ENCODE measurements at places on chromosomes 3 and 15.

GRCh38 chr3:50341996-50342650 is 1.5 kb upstream of the RASSF1 start:
- no peak for DNase-seq

GRCh38 chr3:163809540-163809993 is 1268.7 kb downstream of the SI start:
- DNase-seq, result no peak

DNA sequence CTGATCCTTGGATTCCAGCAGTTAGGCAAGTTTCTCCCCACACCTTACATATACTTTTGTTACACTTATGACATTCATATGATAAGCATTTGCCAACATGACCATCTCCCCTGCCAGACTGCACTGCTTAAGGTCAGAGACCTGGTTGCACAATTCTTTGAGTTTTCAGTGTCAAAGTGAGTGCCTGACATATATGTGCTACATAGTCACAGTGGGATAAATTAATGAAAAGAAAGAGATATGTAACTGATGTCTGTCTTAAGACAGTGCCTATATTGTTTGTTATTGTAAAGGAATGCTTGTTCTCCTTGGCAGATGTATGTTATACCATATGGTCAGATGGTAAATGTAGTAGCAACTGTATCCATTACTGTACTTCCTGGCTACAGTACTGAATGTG is 3.5 kb upstream of the DCUN1D1 start:
- peak; percentile 21 for DNase-seq

GRCh38 chr3:47836986-47837385 is 34.0 kb downstream of the DHX30 start:
- no peak for DNase-seq

DNA sequence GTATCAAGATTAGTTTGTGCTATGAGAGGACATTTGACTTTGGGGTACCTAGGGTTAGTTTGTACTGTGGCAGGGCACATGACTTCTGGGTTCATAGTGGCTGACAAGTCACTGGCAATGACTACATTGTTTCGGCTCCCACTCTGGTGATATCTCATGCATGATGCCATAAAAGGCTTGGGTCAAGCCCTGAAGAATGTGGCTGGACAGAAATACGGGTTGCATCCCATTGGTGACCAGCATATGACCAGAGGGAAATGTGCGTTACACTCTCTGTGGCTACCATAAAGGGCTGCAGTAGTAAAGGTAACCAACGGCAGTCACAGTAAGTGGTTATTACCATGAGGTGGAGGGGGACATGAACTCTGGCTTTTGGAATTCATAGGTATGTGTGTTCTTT is 18.4 kb downstream of the THOC7 start:
- DNase-seq, result no peak

- DNase-seq, result no peak
These were observed 43.5 kb upstream of the RSL24D1 start for GRCh38 chr15:55240125-55240760.

- DNase-seq, result no peak
These were observed 101.5 kb upstream of the SATB1 start for GRCh38 chr3:18526667-18527066.

DNA sequence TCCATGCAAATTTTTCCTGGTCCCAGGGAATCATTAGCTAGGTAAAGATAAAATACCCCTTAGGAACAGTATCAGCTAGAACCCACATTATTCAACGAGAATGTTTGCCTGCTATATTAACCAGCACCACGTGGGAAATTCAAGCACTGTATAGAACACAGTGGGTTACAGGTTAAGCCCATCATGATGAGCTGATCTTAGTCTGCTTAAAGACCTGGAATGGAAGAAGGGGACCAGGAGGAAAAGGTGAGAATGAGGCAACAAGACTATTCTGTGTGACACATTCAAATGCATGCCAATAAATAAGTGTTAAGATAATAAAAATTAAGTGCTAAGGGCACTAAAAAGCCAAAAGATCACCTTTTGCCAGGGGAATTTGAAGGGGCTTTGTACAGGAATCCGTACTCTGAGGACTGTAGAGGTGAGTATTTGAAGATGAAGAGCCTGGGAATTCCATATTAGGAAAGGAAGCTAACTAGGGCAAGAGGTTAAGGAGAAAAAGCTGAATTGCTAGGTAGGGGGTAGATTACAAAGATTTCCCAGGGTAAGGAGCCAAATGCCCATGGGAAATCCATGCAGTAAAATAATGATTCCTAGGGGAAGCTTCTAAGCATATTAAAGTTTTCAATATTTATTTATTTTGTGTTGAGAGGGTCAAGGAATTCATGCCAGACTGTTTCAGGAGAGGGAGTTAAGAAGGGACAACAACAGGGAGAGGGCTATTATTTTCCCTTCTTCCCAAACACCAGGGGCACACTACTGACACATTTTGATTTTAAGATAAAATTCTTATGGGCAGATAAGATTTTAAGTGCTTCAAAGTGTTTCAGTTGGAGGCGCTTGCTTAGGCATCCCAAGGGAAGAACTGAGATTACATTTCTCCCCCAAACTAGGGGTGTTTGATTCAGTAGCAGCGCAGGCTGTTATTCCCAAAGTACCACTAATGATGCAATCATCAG is 2.3 kb upstream of the MED12L start:
- no peak for DNase-seq

GRCh38 chr3:127006781-127007436 is 24.0 kb downstream of the PLXNA1 start:
- peak; percentile 76 for DNase-seq

DNA sequence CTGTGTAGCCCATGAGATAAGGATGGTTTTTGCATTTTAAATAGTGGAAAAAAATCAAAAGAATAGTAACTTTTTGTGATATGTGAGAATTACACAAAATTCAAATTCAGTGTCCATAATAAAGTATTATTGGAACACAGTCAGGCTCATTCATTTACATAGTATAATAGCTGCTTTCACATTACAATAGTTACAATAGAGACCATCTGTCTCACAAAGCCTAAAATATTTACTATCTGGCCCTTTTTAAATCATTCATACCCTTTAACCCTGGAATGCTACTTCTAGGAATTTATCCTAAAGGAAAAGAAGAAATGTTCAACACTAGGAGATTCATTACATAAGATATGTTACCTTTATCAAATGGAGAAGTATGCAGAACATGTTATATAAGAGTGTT is 35.5 kb upstream of the TM4SF4 start:
- no peak for DNase-seq

DNA sequence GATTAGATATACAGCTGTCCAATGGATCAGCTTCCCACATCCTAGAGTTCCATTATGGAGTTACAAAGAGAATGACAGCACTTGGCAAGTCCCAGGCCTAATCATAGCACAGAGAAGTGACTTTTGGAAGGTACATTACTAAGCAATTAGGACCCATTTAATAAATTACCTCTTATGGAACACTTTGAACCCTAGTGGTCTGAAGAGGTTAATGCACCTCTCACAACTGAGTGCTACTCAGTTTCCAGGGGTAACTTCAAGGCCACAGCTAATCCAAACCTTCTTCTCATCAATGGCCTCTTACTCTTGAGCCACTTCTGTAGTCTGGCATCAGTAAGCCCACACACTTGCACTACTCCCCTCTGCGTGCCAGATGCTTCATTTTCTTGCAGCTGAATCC is 34.9 kb upstream of the MEIS2 start:
- DNase-seq, result peak; percentile 39
